AG04449 (cell line): ENCODE measurements at places on chromosomes 7 and 10.

GRCh38 chr10:5493691-5494090 is 5.7 kb downstream of the CALML5 start:
- DNase-seq: no peak

GRCh38 chr7:37365405-37365804 is 83.3 kb downstream of the ELMO1 start:
- no peak for DNase-seq

GRCh38 chr10:133039107-133039802 is 48.5 kb upstream of the ADGRA1 start:
- no peak for DNase-seq

DNA sequence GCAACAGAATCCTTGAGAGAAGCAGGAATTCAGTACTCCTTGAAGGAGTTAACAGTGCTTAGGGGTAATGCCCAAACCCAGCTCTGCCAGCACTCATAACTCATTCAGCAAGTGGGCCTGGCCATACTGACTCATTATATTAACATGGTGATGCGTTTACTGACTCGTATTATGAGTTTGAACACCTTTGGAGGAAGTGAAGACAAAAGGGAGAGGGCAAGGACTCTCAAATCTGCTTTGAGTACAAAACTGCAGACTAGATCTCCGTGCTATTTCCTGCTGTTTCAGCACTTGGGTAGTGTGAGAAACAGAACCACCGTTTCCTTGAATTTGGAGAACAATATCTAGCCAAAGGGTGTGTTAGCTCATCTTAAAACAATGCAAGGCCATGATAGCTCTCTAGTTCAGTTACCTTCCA is 30.8 kb downstream of the SLC16A9 start:
- DNase-seq: no peak

DNA sequence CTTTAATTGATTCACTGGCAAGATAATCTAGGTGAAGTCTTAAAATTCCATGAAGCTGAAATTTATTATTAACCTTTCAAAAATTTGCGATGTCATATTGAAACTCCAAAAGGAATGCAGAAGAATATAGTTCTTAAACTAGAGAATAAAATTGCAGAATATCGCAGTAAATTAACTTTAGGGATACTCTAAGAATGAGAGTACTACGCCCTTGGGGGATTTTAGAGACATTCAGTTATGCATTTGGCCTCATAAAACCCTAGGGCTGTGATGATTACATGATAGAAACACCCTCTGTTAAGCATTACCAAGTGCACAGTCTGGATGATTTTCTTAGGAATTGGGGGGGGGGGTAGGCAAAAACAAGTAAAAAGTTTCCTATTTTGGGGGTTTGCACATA is 3.7 kb downstream of the WNT2 start:
- no peak for DNase-seq

- DNase-seq: no peak
Observed at GRCh38 chr7:1355568-1356340, 103.5 kb downstream of the MICALL2 start.

GRCh38 chr7:5824297-5824610 is 42.8 kb upstream of the RNF216 start:
- DNase-seq: no peak

GRCh38 chr10:64732372-64732957 is 1211.3 kb downstream of the REEP3 start:
- no peak for DNase-seq

DNA sequence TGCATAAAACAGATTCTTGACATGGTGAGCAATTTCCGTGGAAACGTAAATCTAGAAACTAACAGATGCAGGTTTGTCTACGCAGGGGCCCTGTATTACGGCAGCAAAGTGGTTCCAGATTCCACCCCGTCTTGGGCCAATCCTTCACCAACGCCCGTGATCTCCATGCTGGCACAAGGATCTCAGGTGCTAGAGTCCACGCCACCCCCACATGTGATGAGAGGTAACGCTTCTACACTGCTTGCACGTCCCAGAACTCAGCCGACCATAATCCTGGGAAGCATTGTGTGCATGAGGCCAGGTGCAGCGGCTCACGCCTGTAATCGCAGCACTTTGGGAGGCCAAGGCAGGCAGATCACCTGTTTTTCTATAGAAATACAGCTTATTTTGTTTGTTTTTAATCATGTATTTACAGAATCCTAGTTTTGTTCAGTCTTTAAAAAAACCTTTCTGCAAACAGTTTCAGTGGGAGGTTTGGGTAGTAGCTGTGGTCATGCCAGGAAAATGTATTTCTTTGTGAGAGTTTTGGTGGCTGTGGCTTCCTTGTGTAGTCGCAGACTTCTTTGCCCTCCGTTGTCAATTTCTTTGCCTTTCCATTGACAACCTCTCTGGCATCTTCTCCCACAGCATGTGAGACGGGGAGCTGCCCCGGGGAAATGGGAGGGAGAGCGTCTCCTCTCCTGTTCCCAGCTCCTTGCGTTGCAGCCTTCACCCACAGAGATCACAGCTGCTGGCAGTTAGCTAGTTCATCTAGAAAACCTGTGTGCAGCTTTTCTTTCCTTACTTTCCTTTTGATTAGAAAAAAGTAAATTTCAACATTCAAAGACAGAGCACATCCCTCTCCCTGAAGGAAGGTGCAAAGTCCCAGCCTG is 35.7 kb downstream of the ITIH2 start:
- DNase-seq: no peak

- DNase-seq: no peak
Observed at GRCh38 chr10:1645896-1646295, 91.4 kb downstream of the ADARB2 start.

- DNase-seq: no peak
Observed at GRCh38 chr10:122018491-122018890, 29.5 kb downstream of the TACC2 start.

- no peak for DNase-seq
Observed at GRCh38 chr7:78124216-78124615, 325.6 kb downstream of the PHTF2 start.

- no peak for DNase-seq
Observed at GRCh38 chr7:105212212-105212611, 176.5 kb downstream of the SRPK2 start.

DNA sequence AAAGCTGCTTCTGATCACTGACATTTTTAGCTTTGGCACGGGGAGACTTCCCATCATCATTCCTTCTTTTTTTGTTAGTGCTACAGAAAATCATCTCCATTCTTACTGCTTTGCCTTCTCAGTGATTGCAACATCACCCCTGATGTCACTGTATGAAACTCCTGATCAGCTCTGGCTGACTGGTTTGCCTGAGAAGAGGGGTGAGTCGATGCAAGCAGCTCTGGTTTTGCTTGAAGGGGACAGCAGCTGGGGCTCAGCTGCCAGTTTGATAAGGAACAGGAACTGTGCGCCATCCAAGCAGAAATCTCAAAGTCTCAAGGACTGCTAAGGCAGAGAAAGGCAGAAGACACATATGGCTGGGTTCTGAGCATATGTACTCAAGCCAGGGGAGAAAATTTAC is 808.5 kb upstream of the CELF2 start:
- no peak for DNase-seq

DNA sequence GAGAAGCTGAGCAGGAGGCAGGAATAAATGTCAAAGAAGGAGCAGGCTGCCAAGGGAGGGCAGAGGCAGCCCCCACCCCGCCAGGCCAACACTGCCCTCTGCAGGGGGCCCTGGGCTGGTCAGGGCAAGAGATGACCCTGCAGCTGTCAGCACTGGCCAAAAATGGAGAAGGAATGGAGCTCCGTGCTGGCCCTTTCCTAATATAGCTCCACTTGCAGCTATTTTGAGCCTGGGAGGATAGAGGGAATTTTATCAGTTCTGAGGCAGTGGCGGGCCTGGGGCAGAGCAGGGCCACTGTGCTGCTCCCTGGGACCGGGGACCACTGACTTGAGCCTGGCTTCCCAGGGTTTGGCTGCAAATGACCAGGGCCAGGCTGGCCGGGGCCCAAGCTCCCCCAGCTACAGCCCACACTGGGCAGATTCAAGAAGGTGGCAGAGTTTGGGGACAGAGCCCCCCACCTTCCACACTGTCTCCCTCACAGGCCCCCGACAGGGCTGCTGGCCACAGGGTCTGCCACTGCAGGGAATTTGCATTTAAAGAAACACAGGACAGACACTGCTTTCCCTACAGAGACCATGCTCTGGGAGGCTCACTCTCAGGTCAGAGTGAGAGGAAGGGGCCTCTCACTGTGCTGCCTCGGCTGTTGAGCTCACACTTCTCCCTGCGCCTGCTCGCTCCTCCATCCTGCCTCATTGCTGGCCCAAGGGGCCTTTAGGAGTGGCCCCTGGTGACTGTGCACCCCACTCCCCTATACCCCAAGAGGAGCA is 16.2 kb downstream of the LDB3 start:
- no peak for DNase-seq

DNA sequence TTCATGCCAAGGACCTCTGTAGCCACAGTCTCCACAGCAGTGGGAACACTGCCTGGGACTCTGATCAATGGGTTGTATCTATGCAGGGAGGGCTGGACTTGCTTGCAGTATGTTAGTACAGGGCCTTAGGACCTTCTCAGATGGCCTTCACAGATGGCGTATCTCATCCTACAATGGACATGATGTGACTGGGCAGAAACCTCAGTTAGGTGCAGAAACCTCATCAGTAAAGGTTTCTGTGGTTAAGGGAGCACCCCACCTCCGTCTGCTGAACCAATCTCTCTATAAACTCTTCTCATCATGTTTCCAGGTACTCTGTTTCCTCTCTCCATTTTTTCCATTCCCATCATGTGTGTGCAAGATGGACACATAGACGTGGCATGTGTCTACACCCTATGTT is 154.9 kb downstream of the EVX1 start:
- no peak for DNase-seq

DNA sequence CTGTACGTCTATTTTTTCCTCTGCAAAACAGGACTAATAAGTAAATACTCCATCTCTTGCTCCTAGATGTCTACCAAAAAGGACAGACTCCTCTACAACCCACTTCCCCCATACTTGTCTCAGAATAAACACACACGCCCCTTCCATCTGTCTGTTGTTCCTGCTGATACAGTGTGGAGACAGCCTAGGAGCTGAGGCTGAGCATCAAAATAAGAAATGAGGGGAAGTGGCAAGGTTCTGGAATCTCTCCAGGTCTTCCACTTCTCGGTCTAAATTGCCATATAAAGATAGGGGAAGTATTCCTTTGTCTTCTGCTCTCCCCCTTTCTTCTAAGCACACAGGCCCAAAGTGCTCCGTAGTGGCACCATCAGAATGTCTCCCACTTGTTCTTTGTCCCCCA is 30.8 kb upstream of the VSIR start:
- no peak for DNase-seq

- no peak for DNase-seq
Observed at GRCh38 chr7:159012353-159013069, 132.2 kb downstream of the VIPR2 start.

- no peak for DNase-seq
Observed at GRCh38 chr7:73742338-73742752, 3.7 kb upstream of the ABHD11 start.
